Stimulated activated CD8-positive, alpha-beta memory T cell treated with anti-CD3 and anti-CD28 coated beads, Interleukin-4, amount 100 ng/mL, for 1 hour (primary cell): ENCODE measurements at places on chromosomes 4 and X.

- no peak for DNase-seq
Observed at GRCh38 chr4:119048446-119048845, 87.2 kb upstream of the MYOZ2 start.

GRCh38 chrX:69125094-69125493 lies 40.2 kb downstream of the PJA1 start:
- no peak for DNase-seq

DNA sequence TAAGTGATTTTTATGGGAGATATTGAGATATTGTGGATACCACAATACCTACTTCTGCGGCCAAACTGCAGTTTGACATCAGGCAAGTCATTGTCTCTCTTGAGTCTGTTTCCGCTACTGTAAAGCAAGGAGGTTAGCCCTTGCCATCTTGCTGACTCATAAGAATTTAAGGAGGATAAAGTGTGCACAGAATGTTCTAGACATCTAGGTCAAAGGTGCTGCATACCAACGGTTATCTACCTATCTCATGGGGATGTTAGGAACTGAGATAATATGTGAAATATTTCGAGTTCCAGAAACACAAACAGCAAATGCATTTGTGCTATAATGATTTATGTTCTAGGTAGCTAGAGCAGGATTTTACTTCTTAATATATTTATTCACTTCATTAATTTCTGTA lies 211.5 kb upstream of the NR3C2 start:
- no peak for DNase-seq

DNA sequence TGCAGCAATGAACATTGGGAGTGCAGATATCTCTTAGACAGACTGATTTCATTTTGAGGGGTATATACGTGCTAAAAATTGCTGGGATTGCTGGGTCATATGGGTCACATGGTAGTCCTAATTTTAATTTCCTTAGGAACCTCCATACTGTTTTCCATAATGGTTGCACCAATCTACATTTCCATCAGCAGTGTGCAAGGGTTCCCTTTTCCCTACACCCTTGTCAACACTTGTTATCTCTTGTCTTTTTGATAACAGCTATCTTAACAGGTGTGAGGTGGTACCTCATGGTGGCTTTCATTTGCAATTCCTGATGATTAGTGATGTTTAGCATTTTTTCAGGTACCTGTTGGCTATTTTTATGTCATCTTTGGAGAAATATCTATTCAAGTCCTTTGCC lies 57.0 kb downstream of the GPC3 start:
- DNase-seq = no peak

DNA sequence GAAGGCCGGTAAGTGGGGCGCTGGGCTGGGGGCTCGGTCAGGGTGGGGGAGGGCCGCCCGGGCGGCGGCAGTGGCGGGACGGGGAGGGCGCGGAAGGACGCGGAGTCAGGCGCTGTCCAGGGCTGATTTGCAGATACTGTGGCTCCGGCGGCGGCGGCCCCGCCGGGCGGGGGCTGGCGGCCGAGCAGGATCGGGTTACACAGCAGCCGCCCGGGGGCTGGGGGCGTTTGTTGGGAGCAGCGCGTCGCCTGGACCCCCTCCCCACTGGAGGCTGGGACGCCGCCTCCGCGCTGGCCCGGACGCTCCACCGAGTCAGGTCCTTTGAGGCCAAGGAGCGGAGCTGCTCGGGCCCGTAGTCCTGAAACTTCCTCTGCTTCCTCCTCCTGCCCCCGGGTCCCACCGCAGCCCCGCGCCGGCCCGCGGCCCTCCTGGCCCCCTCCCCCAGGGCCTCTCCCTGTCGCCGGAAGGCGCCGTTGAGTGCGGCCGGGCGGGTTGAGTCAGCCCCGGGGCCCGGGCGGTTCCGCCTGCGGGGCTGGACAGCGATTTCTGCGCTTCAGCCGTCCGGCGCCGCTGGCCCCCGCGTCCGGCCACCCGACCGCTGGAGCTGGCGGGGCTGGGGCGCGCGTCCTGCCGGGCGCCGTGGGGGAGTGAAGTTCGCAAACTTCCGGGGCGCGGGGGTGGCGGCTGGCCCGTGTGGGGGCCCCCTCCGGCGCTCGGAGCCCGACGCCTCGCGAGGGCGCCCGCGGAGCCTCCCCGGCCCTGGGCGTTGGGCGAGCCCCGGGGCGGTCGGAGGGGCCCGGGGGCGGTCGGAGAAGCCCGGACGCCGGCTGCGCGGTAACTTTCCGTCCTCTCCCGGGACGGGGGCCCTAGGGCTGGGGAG lies 746 bp downstream of the REST start:
- peak; percentile 44 for DNase-seq

DNA sequence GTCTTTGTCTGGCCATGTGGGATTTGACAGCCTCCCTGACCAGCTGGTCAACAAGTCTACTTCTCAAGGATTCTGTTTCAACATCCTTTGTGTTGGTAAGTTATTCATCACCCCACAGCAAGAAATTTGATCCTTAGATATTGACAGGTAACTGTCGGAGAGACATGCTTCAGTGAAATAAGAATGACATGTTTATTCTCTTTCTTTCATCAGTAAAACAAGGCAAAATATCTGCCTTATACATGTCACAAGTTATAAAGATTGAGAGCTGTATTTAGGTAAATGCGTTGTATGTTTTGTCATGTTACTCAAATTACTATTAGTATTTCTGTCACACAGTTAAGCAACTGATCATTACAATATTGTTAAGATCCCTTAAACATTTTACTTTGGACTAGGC lies 46.9 kb downstream of the SEPTIN11 start:
- DNase-seq = no peak

DNA sequence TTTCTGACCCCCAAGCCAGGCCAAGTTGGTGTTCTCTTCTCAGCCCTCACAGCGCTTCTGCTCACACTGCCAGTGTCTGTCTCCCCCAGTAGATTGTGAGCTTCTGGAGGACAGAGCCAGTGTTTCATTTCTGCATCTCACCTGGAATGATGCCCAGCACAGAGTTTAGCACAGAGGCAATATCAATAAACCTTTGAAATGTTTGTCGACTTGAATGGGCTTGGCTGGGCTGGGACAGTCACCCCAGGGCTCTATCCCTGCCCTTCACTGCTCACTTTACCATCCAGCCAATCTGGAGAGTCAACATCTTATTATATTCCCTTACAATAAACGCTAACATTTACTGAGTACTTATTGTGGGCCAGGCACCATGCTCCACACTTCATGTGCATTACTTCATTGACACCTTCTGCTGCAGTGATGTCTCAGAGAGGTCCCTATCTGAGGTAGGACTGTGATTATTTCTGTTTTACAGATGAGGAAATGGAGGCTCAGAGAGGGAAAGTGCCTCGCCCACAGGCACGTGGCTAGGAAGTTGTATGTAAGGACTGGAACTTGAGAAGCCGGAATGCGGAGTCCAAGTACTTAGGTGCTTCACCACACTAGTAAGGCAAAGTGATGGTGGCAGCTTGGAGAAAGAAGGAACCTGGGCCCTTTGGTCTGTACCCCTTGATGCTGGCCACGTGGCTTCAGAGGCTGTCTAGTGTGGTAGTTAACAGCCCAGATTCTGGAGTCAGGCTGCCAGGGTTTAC lies 19.5 kb downstream of the EFNB1 start:
- DNase-seq = no peak

GRCh38 chr4:41104155-41104554 lies 110.2 kb downstream of the APBB2 start:
- DNase-seq = no peak

GRCh38 chrX:103864886-103865534 lies 33.0 kb upstream of the RAB9B start:
- DNase-seq = no peak

GRCh38 chr4:87532907-87533306 lies 3.7 kb upstream of the SPARCL1 start:
- no peak for DNase-seq

DNA sequence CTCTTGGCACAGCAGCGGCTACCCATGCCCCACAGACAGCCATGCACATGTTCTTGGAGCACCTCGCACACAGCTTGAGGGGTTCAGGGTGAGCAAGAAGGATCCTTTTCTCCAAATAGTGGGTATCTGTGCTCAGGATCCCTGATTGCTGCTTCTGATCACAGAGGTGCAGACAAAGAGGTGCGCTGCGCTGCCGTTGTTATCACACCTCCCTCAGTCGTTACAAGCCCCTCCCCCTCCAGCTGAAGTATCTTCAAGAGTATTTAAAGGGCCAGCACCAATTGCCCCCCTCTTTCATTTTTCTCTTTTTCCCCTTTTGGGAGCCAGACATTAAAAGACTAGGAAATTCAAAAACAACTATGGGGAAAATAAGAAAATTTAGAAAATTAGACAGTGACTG lies 44.3 kb downstream of the NELFA start:
- no peak for DNase-seq

- DNase-seq = no peak
Observed at GRCh38 chr4:101290654-101291053, 56.7 kb downstream of the PPP3CA start.

DNA sequence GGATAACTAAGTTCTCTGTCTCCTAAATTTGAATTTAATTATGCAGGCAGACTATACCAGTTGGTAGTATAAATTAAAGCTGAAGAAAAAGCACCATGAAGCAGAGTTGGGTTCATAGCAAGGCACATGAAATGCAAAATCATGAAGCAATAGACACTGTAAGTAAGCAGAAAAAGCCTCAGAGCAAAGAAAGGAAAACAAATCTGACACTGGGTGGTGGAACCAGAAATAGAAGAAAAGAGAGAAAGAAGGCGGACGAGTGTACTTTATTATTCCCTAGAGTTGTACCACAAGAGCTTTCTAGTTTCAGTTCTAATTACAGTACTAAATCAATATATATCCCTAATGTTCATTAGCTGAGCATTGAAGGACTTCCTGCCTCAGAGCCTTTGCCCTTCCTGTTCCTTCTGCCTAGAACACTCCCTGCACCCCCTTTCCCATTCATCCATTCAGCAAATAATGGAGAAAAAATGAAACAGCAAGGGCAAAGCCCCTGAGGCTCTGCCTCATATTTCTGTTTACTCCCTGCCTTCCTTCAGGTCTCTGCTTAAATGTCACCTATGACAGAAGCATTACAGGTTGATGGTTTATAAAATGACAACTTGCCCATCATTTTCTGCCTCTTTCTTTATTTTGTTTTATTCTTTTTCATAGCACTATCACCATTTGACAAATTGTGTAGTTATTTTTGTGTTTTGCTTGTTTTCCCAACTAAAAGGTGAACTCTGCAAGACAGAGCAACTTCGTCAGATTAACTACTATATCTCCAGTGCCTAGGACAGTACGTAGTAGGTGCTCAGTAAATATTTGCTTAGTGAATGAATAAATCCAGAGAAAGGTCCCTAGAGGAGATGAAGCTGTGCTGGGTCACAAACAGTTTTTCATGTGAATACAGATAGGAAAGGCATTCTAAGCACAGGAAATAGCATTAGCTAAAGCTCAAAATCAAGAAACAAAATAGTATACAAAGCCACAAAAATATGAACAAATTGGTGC lies 154.0 kb upstream of the RASGEF1B start:
- no peak for DNase-seq
